GM23248 (cell line): ENCODE measurements at places on chromosomes 3 and 15.

GRCh38 chr3:184126006-184126405 is 9.2 kb upstream of the EIF2B5 start:
- DNase-seq: peak; percentile 59

DNA sequence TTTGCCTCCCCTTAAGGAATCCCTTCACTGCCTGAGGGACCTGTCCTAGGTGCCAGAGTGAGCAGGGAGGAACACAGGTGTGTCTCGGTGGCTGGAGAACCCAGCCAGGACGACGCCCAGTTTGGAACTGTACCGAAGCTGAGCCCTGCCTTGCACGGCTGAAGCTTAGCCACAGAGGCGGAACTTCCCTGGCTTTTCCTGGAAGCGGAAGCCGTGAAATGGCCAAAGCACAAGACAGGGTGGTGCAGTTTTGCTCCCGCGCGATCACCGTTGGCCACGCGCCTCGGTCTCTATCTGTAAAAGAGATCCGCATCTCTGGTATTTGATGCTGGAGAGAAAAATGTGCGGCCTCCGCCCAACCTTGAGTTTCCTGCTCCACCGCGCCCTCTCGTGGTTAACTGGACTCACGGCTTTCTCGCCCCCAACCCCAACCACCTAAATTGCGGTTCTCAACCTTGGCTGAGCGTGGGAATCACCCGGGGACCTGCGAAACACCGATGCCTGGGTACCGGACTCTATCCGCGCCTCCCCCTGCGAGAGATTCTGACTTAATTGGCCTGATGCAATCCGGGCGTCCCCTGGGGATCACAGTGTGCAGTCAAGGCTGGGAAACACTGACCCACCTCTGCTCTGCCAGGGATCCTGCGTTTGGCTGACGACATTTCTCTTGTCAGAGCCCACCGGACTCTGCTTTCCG is 70.7 kb upstream of the ABHD2 start:
- DNase-seq: peak; percentile 91

GRCh38 chr3:24472358-24472757 is 22.3 kb downstream of the THRB start:
- DNase-seq: peak; percentile 42

DNA sequence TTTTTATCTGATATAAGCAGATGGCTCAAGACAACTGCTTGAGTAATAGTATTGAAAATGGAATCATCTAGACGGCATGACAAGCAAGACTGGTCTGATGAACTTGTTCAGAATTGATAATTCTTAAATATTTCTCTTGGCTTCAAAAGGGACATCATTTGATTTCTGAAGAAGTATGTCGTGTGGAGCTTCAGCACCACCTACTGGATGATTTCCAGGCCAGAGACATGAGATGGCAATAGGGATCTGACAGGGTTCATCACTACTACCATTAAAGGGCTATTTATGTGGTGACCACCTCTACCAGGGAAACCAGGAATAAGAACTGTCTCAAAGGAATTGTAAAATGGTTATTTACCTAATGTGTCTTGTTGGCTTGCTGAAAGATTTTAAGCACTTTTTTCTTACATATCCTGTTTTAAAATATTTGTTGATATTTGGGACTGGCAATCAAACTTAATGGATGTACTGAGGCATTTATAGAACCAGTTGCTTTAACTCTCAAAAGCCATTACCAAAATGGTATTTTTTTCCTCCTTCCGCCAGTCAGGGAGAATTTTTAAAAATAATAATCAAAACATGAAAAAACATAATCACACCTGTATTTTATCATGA is 99.5 kb upstream of the FAM98B start:
- peak; percentile 76 for DNase-seq

DNA sequence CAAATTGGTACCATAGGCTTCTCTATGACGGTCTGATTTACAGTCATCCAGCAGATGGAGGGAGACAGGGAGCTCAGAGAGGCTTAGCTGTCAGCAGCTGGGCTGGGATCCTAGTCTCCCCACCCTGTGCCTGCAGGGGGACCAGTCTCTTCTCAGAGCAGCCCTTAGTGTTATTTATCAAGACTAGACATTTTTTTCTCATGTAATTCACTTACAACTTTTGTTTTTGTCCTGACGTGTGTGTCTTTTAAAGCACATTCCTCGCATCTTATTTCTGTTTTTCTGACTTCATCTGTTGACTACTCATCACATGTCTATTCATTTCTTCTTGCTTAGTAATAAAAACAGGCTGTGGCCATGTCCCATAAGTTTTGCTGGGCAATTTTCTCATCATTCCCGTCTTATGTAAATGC is 116.1 kb downstream of the KLF13 start:
- peak; percentile 93 for DNase-seq

GRCh38 chr15:37094333-37094914 is 5.9 kb downstream of the MEIS2 start:
- DNase-seq: peak; percentile 62
